H4 (cell line): ENCODE measurements at places on chromosomes 3 and 15. TPM values are rescaled to one million over a fixed set of nuclear protein-coding genes. Genes with fewer than 3 reads are reported as not detected.

The GREM1 gene
- not detected in 2 replicates for total RNA-seq

The SAMD7 gene
- total RNA-seq = not detected in 2 replicates

The AADACL2 gene
- total RNA-seq = not detected in 2 replicates

The MBD4 gene
- total RNA-seq = 35.4 and 40.5 TPM in 2 replicates

The IL17RD gene
- 0.55 and 0.56 TPM in 2 replicates for total RNA-seq

DNA sequence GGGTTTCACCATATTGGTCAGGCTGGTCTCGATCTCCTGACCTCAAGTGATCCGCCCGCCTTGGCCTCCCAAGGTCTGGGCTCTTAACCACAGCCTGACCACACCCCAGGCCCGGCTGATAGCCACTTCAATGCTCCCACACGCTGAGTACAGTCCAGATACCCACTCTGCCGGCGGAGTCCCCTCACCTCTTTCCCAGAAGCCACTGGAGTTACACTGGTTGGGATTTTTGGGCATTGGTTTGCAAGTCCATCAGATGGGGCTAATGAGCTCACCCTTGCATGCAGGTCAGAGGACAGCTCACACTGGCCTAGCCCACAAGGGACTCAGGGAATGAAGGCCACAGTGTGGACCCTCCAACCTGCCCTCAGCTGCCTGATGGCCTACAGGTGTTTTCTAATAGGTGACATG, 60.1 kb downstream of the IQSEC1 start:
- no peak for DNase-seq

The RAD18 gene
- total RNA-seq = 9.9 and 14.9 TPM in 2 replicates

DNA sequence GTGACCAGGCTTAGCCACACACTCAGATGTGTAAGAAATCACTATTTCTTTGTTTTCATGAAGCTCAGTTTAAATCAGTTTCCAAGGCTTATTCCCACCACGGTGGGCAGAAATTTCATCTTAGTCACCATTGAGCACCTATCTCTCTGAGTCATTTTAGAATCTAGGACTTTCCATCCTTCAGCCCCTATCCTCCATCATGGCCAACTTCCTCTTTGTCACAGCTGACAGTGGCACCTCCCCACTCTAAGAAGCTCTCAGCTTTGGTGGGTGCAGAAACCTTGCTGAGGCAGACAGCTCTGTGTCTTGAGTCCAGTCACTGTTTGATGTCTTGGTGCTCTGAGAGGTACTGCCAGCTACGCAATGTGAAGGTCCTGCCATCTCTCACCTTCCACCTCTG, 32.9 kb downstream of the SNTN start:
- DNase-seq = no peak

DNA sequence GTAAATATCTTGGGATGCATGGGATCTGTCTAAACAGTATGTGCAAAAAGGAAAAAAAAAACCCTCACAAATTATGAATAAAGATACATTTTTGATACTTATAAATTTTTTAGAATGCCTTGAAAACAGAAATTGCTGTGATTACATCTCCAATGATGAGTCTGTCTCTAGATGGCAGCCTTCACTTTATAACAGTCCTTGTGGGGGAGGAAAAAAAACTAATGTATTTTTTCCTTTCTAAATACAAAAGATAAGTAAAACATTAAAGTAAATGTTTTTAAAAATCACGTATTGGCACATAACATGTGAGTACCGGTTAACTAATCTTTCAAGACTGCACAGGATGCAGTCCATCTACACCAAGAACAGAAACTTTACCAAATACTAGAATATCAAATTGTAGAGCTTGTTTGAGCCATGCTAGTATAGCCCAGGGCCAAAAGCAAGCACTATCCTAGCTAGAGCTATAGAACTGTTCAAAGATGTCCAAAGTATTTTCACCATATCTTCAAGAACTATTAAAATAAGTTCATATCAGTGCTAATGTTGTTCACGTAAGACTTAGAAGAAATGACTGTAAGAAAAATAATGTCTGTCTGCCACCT, 206.4 kb downstream of the STAG1 start:
- no peak for DNase-seq

DNA sequence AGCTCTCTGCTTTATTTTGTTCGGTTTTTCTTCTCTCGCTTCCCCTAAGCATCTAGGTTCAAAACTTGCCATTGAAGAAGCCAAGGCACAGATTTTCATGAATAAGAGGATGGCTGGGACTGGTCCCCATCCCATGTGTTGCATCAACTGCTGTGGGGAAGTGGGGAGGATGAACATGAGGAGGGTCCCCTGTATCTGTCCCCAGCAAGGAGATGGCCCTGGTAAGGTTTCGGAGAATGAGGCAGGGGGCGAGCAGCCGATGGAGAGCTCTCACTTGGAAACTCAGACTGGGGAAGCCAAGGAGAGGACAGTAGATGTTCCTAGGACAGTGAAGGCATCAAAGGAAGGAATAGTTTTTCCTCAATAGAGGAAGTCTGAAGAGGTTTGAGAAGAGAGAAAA, 142.0 kb upstream of the ATP2B2 start:
- DNase-seq = no peak

The PRSS50 gene
- not detected in 2 replicates for total RNA-seq

DNA sequence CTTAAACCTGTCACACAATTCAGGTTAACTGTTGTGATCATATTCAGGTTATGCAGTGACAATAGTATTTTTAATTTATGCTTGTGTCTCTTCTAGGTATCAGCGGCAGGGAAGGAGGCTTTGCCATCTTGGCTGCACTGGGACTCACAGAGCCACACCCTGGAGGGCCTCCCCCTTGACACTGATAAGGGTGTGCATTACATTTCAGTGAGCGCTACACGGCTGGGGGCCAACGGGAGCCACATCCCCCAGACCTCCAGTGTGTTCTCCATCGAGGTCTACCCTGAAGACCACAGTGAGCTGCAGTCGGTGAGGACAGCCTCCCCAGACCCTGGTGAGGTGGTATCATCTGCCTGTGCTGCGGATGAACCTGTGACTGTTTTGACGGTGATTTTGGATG, 23.6 kb upstream of the BSN start:
- no peak for DNase-seq

The KY gene
- 0.04 TPM in 1 of 2 replicates, not detected in the other for total RNA-seq

GRCh38 chr3:123586131-123586530, 1.3 kb upstream of the HACD2 start:
- peak; percentile 67 for DNase-seq

DNA sequence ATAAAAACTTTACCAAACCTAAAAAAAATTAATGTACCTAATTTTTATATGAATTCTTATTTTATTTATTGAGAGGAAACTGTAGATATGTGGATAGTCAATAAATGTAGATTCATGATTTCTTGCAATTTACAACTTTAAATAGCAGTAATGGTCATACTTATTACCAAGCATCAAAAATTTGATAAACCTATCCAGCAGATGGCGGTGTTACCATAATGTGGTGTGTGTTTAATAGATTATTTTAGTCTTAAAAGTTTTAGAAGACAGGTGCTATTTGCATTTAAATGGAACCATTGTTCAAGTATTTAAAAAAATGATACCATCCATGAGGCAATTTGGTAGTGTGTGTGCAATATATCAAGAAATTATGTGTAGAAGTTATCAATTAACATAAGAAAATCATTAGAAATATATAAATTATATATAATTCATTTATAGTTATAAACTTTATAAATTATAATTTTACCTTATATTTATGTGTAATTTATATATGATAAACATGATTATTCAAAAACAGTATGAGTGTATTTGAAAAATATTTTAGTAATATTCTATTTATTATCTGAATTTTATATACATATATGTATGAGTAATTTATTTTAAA, 176.0 kb upstream of the BCHE start:
- DNase-seq = peak; percentile 45

The ZIC1 gene
- total RNA-seq = 20.8 and 34.1 TPM in 2 replicates

GRCh38 chr15:66293419-66294156, at the start of gene DIS3L:
Gene DIS3L, plus strand, starts transcription at chr15:66293568. Its CDS starts 29 bp downstream, at chr15:66293597.
- no peak for DNase-seq

The FOXB1 gene
- total RNA-seq = not detected in 2 replicates

The ATP8B4 gene
- total RNA-seq = 0.04 and 0.41 TPM in 2 replicates

DNA sequence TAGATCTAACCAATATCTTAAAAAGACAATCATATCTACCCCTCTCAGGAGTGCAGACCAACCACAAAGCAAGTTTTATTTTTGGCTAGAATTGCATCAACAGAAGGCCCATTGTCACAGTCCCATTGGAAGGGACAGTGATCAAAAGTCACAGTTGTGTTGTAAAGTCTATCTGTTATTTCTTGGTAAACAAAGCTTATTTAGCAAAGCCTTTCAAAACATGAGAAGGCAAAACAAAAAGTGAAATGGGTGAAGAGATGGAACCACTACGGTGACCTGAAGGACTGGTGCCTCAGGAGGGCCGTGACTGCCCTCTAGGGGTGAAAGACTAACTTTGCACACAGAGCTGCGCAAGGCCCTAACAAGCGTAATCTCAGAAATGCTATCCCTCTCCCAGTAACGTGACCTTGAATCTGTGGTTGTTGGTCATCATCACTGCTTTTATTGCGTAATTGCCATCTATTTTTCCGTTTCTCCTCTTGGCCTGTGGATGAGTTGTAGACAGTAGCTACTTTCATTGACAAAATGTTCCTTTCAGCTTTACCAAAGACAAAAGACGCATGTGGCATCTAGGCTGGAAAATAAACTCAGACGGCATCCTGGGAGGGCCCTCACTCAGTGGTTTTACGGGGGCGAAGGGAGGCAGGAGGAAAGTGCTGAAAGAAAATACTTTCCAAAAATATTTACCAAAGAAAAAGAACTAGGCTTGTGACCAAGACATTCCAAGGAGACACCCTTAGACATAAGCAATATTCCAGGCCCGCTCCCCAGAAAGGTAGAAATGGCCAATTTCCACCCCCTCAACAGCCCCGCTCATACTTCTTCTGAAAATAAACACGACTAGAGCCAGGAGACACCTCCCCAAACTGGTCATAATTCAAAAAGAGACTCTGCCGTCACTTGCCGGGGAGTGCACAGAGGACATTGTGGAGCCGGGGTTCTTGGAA, 79.4 kb downstream of the FRMD4B start:
- peak; percentile 86 for DNase-seq

The PRICKLE2 gene
- total RNA-seq = 2.5 and 3.1 TPM in 2 replicates

- no peak for DNase-seq
These were observed 105.1 kb downstream of the MECOM start for GRCh38 chr3:169558371-169558770.

DNA sequence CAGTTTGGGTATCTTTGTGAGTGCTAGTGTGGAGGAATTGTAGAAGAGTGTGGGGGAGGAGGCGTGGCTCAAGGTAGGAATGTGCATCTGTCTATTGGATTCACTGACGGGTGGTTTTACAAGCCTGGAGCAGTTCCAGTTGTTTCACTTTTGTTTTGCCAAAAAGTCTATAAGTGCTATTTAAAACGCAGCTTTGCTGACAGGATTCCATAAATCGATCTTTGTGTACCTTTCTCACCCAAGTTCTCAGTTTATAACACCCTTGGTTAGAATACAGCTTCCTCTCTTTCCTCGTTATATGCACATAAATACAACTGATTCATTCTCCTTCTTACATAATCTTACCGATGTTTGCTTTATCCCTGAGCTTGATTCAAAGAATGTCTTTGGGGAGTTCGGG, 123.2 kb upstream of the UBE2E2 start:
- DNase-seq = no peak

GRCh38 chr15:72082176-72082575, 35.8 kb downstream of the MYO9A start:
- DNase-seq = no peak

DNA sequence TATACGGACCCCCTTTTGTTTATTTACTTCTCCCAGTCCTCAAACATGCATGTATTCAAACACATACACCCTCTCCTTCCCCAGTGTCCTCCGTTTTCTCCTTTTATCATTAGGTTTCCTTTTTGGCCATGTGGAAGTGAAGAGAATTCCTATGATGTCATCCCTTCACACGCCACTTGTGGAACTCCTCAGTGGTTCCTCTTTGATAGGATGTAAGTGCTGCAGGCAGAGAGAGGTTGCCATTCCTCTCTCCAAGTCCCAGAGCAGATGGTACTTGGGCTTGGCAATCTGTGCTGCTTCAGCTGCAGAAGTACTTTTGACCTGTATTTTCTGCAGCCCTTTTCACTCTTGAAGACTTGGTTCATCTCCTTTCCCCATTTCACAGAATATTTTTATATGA, 32.9 kb upstream of the CRTC3 start:
- no peak for DNase-seq

- no peak for DNase-seq
These were observed 181.4 kb downstream of the GREM1 start for GRCh38 chr15:32899126-32899596.

The SLC2A2 gene
- not detected in 2 replicates for total RNA-seq

DNA sequence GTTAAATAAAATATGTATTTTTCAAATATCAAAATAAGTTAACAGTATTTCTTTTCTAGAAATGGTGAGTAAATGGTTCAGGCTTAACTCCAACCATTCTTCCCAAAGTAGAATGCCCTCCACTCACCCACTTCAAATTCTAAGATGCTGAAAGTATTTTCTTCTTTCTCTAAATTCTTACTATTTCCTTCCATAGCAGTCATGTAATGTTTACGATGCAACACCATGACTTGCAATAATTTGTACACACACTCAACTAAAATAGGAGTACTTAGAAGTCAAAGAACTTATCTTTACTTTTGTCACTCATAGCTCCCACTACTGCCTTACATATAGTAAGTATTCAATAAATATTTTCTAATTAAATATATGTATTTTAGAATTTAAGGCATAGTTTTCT, 65.0 kb downstream of the AQR start:
- DNase-seq = no peak

GRCh38 chr3:104178680-104179079, 1188.0 kb upstream of the ALCAM start:
- no peak for DNase-seq

The MORC1 gene
- 0.04 and 0.10 TPM in 2 replicates for total RNA-seq

DNA sequence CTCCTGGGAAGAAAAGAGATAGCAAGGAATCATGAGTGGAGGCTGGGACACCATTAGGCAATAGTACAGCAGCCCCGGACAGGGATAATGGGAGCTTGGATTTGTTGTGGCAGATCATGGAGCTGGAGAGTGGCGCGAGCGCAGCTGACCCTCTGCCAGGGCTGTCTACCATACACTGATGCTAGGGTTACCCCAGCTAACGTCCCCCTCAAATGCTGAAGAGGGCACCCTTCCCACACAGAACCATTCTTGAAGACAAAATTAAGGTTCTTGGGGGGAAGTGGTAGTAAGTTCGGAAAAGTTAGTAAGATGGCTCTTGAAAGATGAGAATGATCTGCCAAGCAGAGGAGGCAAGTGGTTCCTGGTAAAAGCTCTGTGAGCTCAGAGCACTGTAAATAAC, 61.1 kb downstream of the ST3GAL6 start:
- no peak for DNase-seq

- DNase-seq = no peak
These were observed 470.3 kb upstream of the FRG2C start for GRCh38 chr3:75193797-75194196.
